ENCODE measurements at places on chromosomes 2 and 18.

DNA sequence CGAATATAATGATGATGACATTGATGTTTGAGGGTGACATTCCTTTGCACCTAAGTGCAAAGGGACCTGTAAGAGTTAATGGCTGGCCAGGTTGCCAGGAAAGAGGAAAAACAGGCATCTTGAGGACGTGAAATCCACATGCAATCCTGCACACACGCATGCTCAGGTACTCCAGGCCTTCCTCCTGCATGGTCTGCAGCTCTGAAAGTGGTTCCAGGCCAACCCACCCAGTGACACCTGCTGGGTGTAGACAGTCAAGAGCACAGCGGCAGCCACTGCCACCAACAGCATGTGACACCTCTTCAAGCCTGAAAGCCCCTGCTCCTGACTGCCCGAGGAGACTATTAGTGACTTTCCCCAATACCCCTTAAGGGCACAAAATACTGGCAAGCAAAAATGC is 101.6 kb downstream of the PIEZO2 start:
- DNase-seq: no peak

GRCh38 chr2:163570391-163570790 is 165.4 kb downstream of the FIGN start:
- no peak for DNase-seq

DNA sequence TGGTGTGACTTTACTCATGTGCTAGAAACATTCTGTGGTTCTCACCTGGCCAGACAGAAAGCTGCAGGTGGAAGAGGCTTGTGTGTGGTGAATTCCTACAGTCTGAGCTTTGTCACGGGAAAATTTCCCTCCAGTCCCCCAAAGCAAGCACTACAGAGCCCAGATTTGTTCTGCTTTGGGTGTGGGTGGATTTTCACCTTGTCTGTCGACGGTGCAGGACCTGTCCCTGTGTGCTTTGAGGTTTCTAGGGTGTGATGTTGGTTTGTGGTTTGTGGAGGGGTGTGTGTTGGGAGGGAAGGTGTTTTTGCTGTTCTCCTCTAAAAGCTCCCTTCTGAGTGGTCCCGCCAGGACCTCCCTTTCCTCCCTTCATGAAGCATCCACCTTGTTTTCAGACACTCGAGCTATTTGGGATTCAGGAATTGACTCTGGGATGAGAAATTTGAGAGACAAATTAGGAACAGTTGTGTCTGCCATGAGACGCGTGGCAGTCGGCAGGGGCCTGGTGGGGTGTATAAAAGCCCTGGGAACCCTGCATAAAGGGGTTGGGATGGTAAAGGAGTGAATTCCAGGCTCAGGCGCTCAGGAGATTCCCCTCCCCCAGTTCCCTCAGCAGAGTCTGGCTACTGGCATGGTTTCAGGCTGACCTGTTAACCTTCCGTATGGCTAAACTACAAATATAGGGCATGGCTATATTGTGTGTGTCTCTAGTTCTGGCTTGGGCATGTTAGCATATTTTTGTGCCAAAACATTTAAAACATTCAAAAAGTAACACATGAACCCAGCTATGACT is 65.5 kb downstream of the DGKD start:
- peak; percentile 71 for DNase-seq

- no peak for DNase-seq
Measured at GRCh38 chr2:3266925-3267867, 110.4 kb downstream of the EIPR1 start.

DNA sequence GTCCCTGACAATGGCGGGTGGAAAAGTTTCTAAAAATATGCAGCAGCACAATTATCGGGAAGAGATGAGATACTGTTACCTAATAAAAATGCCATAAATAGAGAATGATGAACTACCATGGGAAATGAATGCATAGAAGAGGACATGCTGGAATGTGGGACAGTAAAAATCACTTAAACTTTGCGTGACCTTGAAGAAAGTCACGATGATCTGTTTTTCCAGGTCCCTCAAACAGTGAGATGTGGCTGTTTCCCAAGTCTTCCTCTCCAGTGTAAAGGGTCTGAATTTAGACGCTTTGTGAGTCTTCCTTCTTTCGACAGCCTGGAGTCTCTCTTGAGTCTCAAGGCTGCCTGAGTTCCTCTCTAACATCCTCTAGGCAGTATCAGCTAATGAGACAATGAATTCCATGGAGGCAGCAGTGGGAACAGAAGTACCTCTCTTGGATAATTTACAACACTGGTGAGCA is 1.4 kb downstream of the CLUL1 start:
- no peak for DNase-seq

- no peak for DNase-seq
Measured at GRCh38 chr2:48844417-48845155, 89.1 kb upstream of the LHCGR start.

DNA sequence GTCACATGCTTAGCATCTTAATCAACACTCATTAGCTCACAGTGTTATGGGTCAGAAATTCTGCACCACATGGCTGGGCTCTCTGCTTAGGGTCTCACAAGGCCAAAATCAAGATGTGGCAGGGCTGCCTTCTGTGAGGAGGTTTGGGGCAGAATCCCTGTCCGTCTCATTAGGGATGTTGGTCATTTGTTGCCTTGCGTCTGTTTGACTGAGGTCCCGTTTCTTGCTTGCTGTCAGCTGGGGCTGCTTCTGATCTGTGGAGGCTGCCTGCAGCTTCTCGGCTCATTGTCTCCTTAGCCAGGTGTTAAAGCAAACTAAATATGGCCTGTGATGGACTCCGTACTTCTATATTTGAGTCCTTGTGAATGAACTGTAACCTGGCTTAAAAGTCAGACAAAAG is 146.5 kb downstream of the NDUFA10 start:
- no peak for DNase-seq

GRCh38 chr2:72032481-72033041 is 115.1 kb downstream of the CYP26B1 start:
- DNase-seq: no peak

DNA sequence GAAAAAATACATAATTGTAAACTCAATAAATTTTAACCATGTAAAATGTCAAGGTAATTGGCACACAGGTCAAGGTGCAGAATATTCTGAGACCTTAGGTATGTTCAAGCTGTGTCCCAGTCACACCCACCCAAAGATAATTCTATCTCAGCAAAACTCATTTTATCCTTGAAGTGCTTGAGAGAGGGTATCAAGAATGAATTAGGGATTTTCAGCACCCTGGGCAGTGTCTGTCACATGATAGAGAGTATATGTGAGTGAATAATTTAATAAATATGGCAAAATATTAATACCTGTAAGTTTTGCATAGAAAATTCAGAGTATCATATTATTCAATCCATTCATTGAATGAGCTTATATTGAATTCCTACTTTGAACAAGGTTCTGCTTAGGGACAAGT is 567.9 kb downstream of the FBXO15 start:
- DNase-seq: no peak

GRCh38 chr2:225938991-225939390 is 539.5 kb downstream of the NYAP2 start:
- DNase-seq: no peak

DNA sequence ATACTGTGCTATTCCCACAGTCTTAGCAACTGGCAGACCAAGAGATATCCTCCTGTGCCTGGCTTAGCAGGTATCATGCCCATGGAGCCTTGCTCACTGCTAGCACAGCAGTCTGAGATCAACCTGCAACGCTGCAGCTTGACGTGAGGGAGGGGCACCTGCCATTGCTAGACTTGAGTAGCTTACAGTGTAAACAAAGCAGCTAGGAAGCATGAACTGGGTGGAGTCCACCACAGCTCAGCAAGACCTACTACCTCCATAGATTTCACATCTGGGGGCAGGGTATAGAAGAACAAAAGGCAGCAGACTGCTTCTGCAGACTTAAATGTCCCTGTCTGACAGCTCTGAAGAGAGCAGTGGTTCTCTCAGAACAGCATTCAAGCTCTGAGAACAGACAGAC is 74.8 kb downstream of the AKAIN1 start:
- DNase-seq: no peak

Measured in CD4-positive, alpha-beta T cell treated with Interleukin-12 subunit alpha and Interleukin-12 subunit beta, for 1 hour (primary cell).